ACHN (cell line): ENCODE measurements at places on chromosomes 4 and X.
A peak's percentile ranks its signal among the peaks of the same experiment; 100 is the strongest.

- no peak for DNase-seq
Measured at GRCh38 chrX:151478058-151478457, 81.1 kb downstream of the VMA21 start.

GRCh38 chrX:139889760-139890159 is 43.1 kb downstream of the ATP11C start:
- DNase-seq = peak; percentile 5

GRCh38 chr4:56731857-56732256 is 50.8 kb upstream of the HOPX start:
- DNase-seq = no peak

GRCh38 chr4:153223930-153224329 is 19.7 kb downstream of the TRIM2 start:
- DNase-seq = peak; percentile 38

DNA sequence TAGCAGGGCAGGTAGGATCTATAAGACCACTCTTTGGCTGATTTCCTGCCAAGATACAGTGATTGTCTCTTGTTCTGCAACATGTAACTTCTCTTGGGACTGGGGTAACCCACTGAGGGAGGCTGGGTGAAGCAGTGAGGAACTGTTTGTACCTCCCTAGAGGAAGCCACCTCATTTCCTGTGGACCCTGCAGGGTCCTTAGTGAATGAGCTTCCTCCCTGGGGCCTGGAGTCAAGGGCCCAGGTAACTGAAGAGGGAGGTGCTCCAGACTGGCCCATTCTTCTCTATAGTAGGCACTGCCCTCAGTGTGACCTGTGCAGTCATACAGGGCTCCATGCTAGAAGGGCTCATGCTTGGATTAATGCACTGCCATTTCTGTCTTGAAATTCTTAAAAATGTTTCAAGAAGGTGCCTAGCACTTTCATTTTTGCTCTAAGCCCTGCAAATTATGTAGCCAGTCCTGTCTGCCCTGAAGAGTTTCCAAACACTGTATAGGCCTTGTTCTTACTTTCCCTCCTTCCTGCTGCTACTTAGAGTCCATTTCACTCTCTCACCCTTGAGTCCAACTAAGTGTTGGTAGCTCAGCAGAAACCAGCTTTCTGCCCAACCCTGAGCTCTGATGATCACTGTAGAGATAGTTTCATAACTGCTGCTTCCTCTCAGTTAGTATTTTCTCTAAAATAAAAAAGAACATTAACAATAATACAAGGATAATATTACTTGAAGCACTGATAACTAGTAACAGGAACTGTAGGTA is 8.5 kb upstream of the GRIA3 start:
- DNase-seq = no peak

DNA sequence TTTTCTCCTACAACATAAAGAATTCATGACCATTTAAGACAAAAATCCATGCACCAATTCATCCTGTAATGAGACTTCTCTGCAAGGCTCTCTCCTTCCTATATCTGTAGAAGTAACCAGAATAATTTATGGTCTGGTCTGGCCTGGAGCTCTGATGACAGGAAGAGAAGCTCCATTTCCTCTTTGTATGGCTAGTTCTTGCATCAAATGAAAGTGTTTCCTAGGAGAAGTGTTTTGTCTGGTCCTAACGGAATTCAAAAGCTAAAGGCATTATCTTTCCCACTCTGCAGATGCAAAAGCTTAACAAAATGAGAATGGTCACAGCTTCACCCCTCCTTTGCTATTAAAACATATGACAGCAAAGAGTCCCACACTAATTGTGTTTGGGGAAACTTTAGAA is 55.1 kb downstream of the SPATA18 start:
- DNase-seq = no peak

- no peak for DNase-seq
Measured at GRCh38 chr4:143270256-143270838, 66.3 kb upstream of the GAB1 start.

DNA sequence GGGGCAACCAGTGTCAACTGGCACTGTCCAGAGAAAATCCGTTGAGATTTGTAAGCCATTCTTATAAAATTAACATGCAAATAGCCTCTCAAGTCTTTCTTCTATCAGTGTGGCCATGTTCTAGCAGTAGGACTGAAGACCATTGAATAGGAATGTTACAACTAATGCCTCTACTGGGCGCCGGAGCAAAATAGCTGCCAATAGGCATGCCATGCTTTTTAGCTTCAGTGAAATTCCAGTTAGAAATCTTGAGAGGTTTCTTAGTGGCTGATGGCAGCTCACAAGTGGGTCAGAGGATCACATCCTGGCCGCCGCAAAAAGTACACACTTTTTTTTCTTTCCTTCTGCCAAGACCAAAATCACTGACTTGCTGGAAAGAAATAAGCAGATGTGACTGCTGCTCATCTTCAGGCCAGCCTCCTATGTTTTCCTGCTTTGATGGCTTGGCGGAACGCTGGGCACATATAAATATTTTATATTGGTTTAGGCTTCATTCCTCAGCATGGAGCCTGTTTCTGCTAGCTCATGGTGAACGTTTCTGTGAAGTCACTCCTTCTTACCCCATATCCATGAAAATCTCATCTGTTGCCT is 293.1 kb downstream of the TENM3 start:
- no peak for DNase-seq

DNA sequence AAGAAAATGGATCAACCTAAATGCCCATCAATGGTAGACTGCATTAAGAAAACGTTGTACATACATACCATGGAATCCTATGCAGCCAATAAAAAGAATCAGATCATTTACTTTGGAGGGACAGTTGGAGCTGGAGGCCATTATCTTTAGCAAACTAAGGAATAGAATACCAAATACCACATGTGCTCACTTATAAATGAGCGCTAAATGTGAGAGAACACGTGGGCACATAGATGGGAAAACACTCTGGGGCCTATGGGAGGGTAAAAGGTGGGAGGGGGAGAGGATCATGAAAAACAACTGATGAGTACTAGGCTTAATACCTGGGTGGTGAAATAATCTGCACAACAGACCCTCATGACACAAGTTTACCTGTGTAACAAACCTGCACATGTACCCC is 1729.9 kb upstream of the PCDH10 start:
- DNase-seq = no peak

DNA sequence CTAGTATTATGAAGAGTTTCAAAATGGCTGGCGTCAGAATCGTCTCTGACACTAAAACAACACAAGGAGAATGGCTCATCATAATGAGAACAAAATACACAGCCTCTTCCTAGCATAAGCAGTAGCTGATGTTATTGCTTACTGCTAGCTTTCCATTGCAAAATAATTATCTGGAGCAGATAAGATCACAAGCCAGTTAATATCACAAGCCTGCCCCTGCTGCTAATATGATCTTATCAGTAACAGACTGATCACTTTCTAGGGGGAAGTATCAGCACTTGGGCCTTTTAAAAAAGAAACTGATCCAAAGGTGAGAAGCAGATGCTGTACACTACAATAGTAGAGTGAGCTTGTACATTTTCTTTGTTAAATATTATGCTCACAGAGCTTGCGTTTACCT is 554.8 kb upstream of the PABPC4L start:
- no peak for DNase-seq

DNA sequence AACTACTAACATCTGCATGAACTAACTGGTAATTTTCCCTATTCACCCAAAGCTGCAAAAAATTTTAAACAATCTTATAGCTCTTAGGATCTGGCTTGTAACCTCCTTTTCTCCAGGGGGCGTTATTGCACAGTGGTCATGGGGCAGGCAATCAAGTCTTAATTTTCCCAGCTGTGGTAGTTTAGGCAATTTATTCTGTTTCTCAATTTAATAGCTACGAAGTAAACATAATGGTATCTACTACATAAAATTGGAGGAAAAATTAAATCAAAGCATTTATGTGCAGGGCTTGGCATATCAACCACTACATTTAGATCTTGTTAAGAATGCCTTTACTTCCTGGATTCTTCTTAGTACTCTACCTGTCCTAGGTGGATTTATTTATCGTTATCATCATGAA is 137.4 kb upstream of the GUCY1A1 start:
- DNase-seq = peak; percentile 29
